ENCODE measurements at places on chromosomes 5 and 9.

DNA sequence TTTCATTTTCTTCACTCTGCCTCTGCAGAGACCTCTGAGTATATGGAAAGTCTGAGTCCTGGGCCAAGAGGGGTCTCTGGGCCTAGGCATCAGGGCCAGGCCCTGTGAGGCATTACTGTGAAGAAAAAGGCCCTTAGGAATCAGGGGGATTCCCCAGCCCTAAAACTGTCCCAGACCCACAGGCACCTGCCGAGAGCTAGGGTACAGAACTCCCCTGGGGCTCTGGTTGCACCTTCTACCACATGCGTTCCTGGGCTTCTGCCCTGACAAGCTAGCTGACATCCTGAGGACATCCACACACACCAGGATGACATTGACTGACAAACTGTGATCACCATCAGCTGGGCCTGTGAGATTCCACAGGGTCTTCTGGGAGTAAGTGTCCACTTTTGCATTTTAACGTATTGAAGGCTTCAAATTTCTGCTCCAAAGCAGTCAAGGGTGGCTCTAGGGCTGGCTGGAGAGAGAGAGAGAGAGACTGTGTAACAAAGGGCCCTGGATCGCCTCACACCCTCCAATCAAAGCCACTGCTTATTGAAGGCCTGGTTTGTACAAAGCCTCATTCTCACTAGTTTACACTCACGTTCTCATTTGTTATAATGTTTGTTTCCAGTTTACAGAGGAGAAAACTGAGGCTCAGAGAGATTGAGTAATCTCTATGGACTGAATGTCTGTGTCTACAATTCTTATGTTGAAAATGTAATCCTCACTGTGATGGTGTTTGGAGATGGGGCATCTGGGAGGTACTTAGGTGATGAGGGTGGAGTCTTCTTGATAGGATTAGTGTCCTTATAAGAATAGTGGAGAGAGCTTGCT lies 45.1 kb downstream of the TGFBI start:
- DNase-seq: no peak

- DNase-seq: no peak
These were observed 73.0 kb upstream of the PAPPA start for GRCh38 chr9:116080561-116080960.

GRCh38 chr5:38666668-38667498 lies 110.4 kb upstream of the LIFR start:
- DNase-seq: no peak

- DNase-seq: no peak
These were observed 28.2 kb upstream of the HSPA9 start for GRCh38 chr5:138603249-138603920.

GRCh38 chr9:80030801-80031200 lies 459.0 kb downstream of the TLE4 start:
- DNase-seq: no peak

- DNase-seq: no peak
These were observed 159.7 kb upstream of the SNX2 start for GRCh38 chr5:122615146-122615545.

- DNase-seq: no peak
These were observed 1.5 kb downstream of the DNAJB5 start for GRCh38 chr9:34990908-34991606.

DNA sequence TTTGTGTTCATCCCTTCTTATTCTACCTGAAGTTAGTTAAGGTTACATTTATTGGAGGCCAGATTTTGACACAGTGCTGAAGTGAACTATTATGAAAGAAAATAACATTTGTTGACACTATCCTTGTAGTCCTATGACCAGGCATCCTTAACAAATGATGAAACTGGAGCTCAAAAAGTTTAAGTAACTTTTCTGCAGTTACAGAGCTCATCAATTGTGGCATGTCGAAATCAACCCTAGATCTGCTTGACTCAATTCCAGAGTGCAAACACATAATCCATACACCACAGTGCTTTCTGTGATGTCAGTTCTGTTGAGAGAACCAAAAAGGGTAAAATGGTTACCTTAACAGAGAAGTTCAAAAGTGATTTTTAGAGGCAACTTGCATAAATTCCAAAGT lies 28.6 kb downstream of the KCNN2 start:
- no peak for DNase-seq

GRCh38 chr5:167305591-167306213 lies 985.7 kb upstream of the WWC1 start:
- no peak for DNase-seq

- DNase-seq: no peak
These were observed 20.4 kb downstream of the PRRX2 start for GRCh38 chr9:129685933-129686259.

- DNase-seq: no peak
These were observed 126.7 kb downstream of the MACROH2A1 start for GRCh38 chr5:135272311-135272805.

DNA sequence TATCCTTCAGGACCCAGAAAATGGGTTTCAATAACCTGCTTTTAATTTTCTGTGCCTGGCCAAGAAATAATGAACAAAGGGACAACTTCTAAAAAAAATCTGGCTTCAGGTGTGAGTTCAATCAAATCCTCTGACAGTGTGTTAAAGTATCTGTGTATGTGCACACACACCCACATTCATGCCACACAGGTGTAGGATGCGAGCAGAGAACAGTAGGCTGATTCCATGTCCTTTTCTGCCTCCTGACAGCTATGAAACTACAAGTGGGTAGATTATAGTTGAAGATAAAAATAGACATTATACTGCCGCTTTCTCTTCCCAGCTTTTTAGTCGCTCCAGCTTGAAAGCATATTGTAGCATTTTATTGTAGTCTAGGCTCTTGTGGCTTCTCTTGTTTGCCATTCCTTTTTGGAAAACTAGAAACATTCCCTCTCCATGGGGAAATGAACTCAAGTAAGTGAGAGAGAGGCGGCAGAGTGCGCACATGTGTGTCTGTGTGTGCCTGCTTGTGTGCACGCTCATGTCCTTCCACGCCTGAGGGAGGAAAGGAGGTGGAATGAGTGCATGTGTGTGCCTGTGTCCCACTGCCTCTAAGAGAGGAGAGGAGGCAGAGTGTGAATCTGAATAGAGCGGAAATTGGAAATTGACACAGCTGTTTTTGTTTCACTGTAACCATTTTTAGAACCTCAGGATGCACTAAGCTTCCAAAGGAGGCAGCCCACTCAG lies 273.0 kb downstream of the ELAVL2 start:
- no peak for DNase-seq

DNA sequence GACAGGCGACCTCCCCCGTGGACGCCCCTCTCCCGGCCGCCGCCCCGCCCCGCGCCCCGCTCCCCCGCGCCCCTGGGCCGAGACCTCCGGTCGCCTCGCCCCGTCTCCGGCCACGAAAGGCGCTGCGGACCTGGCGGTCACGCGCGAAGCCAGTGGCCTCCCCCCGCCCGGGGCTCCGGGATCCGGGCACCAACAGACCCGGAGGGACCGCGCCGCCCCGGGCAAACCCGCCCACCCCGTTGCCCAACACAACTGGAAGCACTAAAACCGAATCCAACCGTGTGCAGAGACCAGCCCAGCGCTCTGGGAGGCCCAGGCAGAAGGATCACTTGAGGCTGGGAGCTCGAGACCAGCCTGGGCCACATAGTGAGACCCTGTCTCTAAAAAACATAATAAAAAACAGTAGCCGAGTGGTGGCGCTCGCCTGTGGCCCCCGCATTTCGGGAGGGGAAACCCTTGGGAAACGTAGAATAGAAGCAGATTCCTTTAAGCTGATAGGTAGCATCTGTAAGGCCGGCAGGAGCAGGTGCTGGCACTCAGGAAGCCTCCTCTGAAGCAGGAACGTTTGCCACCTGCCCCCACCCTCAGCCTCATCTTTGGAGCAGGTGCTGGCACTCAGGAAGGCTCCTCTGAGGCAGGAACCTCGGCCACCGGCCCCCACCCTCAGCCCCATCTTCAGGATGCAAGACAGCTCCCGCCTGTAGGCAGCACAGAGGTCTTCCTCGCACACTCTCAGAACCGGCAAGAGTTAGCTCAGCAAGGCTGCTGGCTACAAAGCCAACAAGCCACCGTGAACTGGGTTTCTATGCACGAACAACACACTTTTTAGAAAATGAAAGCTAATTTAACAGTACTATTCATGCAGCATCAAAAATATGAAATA lies 4.6 kb upstream of the SLC9A3 start:
- no peak for DNase-seq

DNA sequence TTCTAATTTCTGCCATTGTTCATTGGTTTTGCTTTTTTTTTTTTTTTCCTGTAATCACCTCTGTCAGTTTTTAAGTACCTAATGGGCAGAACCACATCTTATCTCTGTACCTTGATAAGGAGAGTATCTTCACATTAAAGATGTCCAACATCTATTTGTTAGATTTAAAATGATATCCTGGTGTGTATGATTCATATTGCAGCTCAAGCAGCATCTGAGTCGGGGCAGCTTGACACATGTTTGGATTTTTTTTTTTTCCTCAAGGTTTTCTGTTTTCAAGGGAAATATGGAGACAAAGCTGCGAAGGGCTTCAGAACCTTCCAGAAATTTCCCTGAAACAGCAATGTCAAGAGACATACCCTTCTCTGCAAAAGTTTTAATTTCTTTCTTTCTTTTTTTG lies 164.7 kb downstream of the DOCK2 start:
- DNase-seq: no peak

DNA sequence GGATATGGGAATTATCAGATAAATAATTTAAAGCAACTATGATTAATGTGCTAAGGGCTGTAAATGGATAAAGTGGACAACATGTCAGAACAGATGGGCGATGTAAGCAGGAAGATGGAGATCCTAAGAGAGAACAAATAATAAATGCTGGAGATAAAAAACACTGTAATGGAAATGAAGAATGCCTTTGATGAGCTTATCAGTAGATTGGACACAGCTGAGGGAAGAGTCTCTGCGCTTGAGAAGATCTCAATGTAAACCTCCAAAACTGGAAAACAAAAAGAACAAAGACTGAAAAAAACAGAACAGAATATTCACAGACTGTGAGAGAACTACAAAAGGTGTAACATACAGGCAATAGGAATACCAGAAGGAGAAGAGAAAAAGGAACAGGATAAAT lies 102.5 kb downstream of the ANKRD55 start:
- DNase-seq: no peak

- no peak for DNase-seq
These were observed 28.9 kb downstream of the OXCT1 start for GRCh38 chr5:41841325-41841724.

GRCh38 chr9:76877961-76878360 lies 28.0 kb downstream of the PRUNE2 start:
- no peak for DNase-seq

DNA sequence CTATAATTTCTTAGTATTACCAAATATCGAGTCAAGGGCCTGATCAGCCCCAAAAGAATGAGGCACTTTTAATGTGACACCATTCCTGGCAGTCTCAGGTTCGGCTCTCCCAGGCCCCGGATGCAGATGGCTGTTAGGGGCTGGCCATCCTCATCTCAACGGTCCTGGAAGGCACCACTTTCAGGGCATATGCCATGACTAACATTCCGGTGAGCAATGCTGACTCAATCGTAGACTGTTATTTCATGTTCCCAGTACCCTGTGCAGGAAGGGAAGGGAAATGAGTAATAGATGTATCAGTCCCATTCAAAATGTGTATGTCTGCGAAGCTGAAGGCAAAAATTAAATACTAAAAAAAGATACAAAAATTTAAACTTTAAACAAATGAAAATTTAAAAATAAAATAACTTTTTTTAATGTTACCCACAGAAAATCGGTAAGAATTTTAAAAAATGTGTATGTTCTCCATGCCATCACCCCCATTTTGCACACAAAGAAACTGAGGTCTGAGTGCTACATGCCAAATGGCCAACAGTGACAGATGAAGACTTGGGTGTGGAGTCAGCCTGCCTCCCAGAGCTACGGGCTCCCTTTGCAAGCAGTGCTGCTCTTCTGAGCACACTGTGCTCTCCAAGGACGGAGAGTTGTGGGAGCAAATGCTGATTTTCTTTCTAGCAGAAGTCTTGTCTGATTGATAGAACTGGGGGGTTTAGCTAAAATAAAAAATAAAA lies 79.0 kb downstream of the GLDC start:
- DNase-seq: no peak

GRCh38 chr9:72789885-72790284 lies 163.0 kb downstream of the ALDH1A1 start:
- no peak for DNase-seq

Measured in activated gamma-delta T cell treated with Interleukin-2 at 50 U/mL for 16 hours (primary cell).